ENCODE measurements at places on chromosomes 2 and 18. TPM values are rescaled to one million over a fixed set of nuclear protein-coding genes. Genes with fewer than 3 reads are reported as not detected.

PLEKHH2 gene
- total RNA-seq = 0.13 TPM

VWC2L gene
- not detected for total RNA-seq

CXCR1 gene
- total RNA-seq = not detected

SCN9A gene
- 0.30 TPM for total RNA-seq

PSMA8 gene
- not detected for total RNA-seq

CFC1 gene
- not detected for total RNA-seq

CRYBA2 gene
- not detected for total RNA-seq

IL36RN gene
- not detected for total RNA-seq

GALNT14 gene
- total RNA-seq = 2.1 TPM

RAX gene
- total RNA-seq = not detected

FRZB gene
- total RNA-seq = 0.15 TPM

CCDC178 gene
- total RNA-seq = 8.2 TPM

GAREM1 gene
- 0.53 TPM for total RNA-seq

ST8SIA3 gene
- total RNA-seq = not detected

UNC50 gene
- 31.5 TPM for total RNA-seq

SOX11 gene
- not detected for total RNA-seq

CD207 gene
- not detected for total RNA-seq

NCKAP1 gene
- total RNA-seq = 119 TPM

DOK6 gene
- under 0.01 TPM for total RNA-seq

TCF23 gene
- not detected for total RNA-seq

LGALSL gene
- 2.1 TPM for total RNA-seq

RUFY4 gene
- not detected for total RNA-seq

LIPG gene
- total RNA-seq = 87.9 TPM

ASTL gene
- total RNA-seq = not detected

SERPINB2 gene
- 5.7 TPM for total RNA-seq

CNRIP1 gene
- total RNA-seq = 78.7 TPM

AQP12A gene
- not detected for total RNA-seq

ANKRD30BL gene
- total RNA-seq = not detected

WIPF1 gene
- 12.4 TPM for total RNA-seq

CAVIN2 gene
- 249 TPM for total RNA-seq

ACVR1C gene
- total RNA-seq = not detected

UGGT1 gene
- total RNA-seq = 46.8 TPM

SLC19A3 gene
- total RNA-seq = not detected

MARCHF4 gene
- 16.3 TPM for total RNA-seq

SLC35F6 gene
- 49.4 TPM for total RNA-seq

TPGS2 gene
- 266 TPM for total RNA-seq

FN1 gene
- total RNA-seq = 639 TPM

GALR1 gene
- total RNA-seq = not detected

DSC1 gene
- not detected for total RNA-seq

LHCGR gene
- total RNA-seq = not detected

PSMD1 gene
- 131 TPM for total RNA-seq

C2orf78 gene
- not detected for total RNA-seq

SGO2 gene
- 15.5 TPM for total RNA-seq

PLGLB2 gene
- not detected for total RNA-seq

SF3B1 gene
- total RNA-seq = 120 TPM

IL36B gene
- not detected for total RNA-seq

FLACC1 gene
- not detected for total RNA-seq

TFPI gene
- 145 TPM for total RNA-seq

CAPN14 gene
- not detected for total RNA-seq

FAM117B gene
- total RNA-seq = 1.2 TPM

MFSD2B gene
- 0.20 TPM for total RNA-seq

PSME4 gene
- total RNA-seq = 32.0 TPM

All from mammary microvascular endothelial cell (primary cell).